ENCODE measurements at places on chromosomes 3 and 15. TPM values are rescaled to one million over a fixed set of nuclear protein-coding genes. Genes with fewer than 3 reads are reported as not detected.

The CYP1A2 gene
- total RNA-seq: not detected

- no peak for DNase-seq
These were observed 133.9 kb downstream of the CCNL1 start for GRCh38 chr3:157026091-157026490.

DNA sequence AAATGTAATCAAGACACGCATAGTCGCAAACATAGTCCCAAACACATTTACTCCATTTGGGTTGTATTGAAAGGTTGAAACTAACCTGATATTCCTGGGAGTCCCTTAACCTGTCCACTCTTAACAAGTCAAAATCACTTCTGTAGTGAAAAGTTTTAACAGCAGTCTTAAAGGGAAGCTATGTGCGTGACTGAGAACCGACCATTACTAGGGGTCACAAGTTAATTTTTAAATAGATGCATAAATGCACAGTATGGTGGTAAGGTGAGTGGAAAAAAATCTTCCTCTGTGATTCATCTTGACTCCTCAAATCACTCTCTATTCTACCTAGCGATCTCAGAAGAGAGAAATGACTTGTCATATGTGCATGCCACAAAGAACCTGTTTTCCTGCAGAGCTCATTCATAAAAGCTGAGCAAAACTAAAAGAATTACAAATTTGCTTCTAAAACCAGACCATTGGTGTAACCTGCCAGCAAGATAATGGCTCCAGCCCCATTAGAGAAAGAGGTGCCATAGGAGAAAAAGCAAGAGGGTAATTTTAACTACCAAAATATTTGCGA, 4.8 kb downstream of the GPR15 start:
- no peak for DNase-seq

DNA sequence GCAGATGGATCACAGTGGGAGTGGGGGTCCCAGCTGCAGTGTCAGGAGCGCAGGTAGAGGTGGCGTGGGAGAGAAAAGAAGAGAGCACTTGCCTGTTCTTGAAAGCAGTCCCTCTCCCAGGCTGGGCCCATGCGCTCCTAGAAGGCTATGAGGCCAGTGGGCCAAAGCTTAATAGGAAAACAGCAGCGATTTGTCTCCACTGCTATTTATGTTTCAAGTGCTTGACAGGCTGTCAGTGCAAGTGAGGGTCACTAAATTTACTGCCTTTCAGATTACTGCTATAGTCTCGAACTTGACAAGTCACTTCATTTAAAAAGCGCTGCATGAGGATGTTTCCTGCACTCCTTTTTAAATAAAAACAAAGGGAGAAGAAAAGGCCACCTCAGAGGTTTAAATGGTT, 239.5 kb downstream of the GAP43 start:
- DNase-seq: no peak

The WDR48 gene
- total RNA-seq: 16.1 TPM

The TGM5 gene
- total RNA-seq: not detected

DNA sequence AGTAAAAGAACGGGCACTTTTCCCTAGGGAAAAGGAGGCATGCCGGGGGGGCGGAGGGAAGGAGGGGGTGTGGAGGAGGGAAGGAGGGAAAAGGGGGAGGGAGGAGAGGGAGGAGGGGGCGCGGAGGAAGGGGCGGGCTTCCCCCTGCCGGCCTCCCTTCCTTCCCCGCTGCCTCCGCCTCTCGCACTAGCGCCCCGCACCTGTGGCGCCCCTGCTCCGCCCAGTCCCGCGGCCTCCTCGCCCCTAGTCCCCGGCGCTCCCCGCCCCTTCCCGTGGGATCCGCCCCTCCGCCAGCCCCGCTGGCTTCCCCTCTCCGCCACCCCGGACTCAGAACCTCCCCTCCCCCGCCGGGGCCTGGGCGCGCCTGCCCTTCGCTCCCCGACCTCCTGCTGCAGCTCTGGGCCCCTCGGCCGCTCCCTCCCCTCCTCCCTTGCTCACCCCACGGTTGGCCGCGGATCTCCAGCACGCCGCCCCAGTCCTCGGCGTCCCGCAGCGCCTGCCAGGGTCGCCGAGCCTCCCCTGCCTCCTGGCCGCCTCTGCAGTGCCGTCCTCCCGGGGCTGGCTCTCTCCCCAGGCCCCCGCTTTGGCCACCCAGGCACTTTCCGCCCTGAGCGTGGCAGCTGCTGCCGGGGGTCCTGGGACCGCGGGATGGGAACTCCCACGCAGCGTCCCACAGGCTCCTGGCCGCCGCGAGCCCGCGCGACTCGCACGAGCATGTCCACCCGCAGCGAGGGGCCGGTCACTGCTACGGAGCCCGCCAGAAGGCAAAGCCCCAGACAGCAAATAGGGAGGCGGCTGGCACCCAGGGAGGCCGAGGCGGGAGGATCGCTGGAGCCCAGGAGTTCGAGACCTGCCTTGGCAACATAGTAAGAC, 147.4 kb downstream of the TJP1 start:
- DNase-seq: peak; percentile 82

The PRR20G gene
- total RNA-seq: not detected

DNA sequence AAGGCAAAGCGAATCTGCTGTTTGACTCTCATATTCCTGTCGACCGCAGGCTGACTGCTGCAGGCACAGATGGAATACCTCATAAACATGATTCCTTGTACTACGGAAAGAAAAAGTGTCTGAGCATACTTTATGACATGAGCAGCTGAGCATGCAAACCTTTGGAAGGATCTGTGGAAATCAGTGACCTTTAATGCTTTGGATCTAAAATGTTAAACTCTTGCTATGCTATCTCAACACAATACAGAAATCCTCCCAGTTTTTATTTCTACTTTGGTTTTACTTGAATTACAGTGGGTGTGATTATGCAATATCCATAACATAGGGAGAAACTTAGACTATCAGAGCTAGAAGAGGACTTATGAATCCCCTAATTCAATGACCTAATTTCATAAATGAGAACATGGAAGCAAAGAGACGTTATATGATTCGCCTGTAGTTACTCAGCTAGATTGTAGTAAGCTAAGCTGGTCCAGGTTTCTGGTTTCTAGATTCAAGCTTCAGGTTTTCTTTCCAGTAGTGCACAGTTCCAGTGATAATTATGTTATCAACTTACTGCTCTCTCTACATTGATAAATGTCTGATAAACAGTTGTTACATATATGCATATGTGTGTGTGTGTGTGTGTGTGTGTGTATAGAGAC, 127.6 kb upstream of the GBE1 start:
- DNase-seq: no peak

The CCNB2 gene
- 0.92 TPM for total RNA-seq

The SEC11A gene
- total RNA-seq: 43.8 TPM

The P3H2 gene
- total RNA-seq: 4.1 TPM

The FBN1 gene
- 2.4 TPM for total RNA-seq
